ENCODE measurements at places on chromosomes 2 and 18.

DNA sequence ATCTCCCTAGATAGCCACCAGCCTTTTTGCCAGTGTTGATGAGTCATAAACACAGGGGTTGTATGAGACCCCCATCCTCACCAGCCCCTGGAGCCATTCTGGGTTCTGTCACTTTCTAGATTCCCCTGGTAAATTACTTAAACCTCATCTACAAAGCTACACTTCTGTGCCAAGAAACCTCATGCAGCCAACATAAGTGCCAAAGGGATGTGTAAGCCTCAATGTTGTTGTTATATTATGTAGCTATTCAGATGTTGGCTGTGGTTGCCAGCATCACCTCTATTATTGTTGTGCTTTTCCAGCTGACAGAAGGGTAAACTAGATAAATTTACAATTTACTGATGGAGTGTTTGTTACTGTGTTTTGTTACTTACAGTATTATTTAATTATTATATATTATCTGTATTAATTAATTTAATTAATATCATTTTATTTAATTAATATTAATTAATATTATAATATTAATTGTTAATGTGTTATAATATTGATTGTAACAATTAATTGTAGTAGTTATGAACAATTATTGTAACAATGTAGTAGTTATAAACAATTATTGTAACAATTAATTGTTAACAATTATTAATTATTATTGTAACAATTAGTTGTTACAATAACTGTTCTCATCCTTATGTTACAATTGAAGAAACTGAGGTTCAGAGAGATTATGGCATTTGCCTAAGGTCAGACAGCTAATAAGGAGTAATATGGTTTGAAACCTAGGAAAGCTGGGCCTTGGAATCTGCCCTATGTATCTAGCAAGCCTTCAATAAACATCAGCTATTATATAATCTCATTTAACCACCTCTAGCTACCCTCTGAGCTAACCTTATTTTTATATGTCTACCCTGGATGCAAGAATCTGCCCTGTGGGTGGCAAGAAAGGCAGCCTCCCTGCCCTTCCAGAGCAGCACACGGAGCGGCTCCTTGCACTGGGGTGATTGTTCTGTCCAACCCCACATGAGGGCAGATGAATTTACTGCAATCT is 36.1 kb downstream of the PSTPIP2 start:
- DNase-seq, result no peak

DNA sequence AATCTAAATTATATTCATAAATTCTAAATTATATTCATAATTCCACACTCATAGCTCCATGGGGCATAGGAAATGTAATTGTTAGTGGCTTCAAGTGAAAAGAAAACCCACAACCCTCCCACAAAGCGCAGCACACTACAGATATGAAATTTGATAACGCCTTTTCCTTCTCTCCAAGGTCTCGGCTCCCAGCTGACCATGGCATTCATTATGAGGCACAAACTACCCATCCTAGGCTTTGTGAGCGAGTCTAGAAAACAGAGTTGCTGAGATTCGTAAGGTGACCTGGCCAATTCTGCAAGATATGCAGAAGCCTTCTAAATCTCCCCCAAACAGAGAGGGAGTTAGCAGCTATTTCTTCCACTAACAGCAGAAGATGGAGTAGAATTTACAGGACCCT is 5.4 kb downstream of the NPPC start:
- DNase-seq, result no peak

DNA sequence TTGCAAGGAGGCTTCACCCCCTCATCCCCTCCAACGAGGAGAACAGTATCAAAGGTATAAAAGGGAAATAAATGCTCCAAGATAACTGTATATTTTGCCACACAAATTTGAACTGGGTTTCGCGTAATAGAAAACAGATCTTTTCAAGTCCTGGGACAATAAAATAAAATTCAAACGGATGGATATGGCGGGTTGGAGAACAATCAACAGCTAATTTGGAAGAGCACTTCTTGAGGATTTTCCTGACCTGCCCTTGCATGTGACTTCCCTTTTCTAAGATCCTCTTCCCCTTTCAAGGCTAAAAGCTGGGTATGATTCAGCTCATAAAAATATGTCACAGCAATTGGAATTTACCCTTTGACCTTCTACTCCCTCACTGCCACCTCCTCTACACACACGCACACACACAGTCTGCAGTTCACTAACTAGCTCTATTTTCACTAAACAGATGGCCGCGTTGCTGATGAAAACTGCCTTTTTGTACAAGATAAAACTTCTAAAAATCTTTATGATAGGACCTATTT is 386.9 kb downstream of the FIGN start:
- no peak for DNase-seq

DNA sequence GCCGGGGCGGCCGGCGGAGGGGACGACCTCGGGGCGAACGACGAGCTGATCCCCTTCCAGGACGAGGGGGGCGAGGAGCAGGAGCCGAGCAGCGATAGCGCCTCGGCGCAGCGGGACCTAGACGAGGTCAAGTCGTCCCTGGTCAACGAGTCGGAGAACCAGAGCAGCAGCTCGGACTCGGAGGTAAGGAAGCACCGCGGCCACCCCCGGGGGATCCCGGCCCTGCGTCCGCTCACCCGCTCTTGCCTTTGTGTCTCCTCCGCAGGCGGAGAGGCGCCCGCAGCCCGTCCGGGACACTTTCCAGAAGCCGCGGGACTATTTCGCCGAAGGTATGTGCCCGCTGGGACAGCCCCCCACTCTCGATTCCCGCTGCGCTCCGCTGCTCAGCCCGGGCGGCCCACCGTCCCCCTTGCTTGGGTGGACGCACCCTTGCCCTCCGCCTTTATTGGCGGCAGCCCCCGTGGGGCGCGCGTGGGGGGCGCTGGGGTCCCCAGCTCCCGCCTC is 611 bp downstream of the TCF7L1 start:
- peak; percentile 81 for DNase-seq

DNA sequence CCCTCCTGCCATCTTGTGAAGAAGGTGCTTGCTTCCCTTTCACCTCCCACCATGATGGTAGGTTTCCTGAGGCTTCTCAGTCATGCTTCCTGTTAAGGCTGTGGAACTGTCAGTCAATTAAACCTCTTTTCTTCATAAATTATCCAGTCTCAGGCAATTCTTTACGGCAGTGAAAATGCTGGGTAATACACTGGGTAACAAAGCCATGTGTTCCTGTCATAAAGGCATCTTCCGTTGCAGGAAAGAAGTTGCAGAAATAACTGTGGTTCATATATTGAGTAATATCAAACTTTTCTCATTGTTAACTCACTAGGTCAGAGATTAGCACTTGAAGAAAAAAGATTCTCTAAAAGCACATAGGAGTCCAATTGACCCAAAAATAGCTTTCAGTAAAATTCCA is 163.9 kb upstream of the HNMT start:
- no peak for DNase-seq

DNA sequence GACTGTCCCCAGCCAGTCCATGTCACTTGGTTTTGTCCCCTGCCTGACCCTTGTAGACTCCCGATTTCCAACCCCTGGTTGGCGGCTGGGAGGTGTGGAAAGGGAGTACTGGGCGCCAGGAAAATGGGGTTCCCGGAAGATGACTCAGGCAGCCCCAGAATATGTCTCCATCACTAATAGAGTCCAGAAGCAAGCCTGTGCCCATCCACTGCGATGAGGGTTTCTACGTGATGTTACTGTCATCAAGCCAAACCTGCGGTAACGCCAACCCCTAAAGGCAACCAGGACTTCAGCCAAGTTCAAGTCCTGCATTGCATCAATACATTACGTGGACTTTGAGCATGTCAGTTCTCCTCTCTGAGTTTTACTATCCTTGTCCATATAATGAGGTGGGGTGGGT is 62.0 kb upstream of the TAF1B start:
- peak; percentile 76 for DNase-seq

DNA sequence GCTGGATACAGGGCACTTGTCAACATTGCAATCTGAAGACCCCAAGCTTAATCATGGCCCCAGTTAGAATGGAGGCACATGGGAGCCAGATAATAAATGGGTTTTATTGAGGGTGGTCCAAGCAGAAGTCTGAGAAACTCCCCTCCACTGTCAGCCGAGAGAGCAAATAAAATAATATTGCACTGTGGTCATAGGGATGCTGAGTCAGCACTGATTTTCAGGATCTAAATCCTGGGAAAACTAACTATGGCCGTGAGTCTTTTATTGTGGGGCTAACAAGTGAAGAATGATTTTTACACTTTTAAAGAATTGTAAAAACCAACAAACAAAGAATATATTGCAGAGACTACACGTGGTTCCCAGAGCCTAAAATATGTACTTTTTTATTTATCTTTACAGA is 31.1 kb upstream of the NETO1 start:
- DNase-seq, result no peak

GRCh38 chr18:48126240-48126639 is 195.8 kb upstream of the SMAD2 start:
- no peak for DNase-seq

GRCh38 chr2:89831641-89832498 is 1140.4 kb downstream of the RPIA start:
- DNase-seq, result no peak

DNA sequence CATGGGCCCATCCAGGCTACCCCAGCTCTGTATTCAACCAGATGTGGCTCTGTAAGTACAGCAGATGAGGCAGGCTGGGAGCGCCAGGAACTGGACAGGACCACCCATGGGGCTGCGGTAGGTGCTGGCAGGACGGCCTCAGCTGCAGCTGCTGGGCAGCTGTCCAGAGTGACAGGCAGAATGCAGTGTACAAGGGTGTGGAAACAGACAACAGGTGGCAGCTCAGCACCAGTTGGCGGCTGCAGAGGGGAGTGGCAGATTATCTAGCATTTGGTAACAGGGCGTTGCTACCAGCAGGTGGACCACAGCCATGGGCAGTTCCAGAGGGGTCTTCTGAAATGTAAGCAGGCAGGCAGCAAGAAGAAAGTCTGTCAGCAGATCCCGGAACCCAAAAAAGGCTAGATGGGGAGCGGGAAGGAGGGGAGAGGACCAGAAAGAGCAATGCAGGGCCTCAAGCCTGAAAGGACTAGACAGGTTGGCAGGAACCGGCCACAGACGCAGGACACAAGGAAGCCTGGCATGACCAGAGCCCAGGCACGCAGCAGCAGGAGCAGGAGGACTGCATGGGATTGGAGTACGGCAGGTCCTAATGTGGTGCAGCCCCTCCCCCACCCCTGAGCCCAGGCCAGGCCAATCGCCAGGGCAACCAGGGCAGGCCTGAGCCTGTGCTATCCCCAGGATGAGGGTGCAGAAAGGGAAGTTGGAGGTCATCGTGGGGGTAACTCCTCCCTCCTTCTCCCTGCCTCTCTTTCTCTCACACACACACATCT is 24.7 kb downstream of the PKDCC start:
- no peak for DNase-seq

DNA sequence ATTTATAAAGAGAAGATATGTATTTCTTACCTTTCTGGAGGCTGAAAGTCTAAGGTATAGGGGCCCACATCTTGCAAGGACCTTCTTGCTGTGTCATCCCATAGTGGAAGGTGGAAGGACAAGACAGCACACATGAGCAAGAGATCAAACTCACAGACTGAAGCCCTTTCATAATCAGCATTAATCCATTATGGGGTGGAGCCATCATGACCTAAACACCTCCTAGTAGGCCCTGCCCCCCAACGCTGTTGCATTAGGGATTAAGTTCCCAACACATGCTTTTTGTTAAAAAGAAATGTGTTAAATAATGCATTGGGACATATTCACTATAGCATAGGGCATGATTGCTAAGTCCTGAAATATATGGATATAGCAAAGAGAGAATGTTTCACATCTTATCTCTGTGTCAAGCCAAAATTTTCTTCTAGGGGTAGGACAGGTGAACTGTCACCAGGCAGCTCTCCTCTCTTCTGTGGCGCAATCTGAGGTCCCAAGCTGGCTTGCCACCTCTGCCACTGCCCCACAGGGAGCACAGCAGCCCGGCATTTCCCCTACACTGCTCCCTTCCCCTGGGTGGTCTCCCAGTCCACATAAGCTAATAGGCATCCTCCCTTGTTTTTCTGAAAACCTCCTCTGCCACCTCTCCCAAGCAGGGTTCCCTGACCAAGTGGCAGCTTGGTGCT is 8.3 kb upstream of the CTIF start:
- DNase-seq, result no peak

DNA sequence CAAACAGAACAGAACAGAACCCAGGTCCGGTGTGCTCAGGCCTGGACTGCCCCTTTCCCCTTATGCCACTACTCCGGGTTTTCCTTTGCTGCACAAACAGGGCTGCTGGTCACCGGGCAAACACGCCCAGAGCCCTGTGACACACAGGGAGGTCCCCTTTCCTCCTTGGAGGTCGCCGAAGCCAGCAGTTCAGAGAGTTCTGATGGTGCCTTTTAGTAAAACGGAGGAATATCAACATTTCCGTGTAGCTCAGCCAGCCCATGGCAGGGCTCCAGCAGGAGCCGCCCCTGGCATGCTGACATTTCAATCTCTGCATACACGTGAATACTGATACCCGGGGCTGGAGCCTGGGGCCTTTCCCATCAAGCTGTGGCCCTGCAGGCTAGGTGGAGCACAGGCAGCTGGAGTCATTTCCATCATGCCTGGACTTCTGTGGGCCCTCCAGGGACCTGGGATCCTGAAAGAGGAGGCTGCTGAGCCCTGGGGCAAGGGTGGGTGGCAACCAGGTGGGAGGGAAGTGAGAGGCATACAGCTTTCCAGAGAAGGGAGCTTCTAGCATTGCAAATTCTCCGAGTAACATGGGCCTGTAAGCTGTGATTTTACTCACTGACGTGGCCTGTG is 91.4 kb upstream of the PXDN start:
- no peak for DNase-seq

- DNase-seq, result no peak
Measured at GRCh38 chr2:38421274-38422056, 44.4 kb upstream of the ATL2 start.

GRCh38 chr2:70956141-70956540 is 20.4 kb downstream of the ATP6V1B1 start:
- no peak for DNase-seq

- DNase-seq, result no peak
Measured at GRCh38 chr2:20675701-20676352, 8.9 kb downstream of the GDF7 start.

DNA sequence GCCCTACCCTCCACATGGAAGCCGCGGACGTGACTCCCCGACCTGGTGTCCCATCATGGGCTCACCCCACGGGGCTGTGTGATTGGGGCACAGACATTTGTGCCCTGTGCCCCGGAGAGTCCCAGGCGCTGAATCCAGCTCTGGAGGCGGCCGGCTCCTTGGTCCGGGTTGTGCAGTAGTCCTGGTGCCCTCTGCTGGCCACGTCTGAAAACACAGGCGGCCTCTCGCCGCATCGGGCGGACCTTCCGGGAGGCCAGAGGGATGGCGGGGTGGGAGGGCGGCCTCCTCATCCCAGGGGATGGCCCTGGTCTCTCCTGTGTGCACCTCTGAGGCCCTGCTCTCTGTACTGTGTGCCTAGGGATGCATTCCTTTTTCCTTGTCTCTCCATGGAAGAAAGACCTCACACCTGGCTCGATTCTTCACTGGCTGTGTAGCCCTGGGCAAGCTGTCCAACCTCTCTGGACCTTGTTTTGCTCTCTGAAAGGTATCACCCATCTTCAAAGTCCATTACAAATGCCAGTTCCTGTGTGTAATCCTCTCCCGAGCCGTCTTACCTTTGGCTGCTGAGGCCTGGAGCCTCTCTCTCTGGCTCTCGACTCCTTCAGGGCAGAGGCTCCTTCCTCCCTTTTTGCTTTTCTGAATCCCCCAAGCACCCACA is 27.6 kb downstream of the CELF4 start:
- DNase-seq, result no peak

GRCh38 chr2:15577071-15577735 is 14.5 kb upstream of the DDX1 start:
- DNase-seq, result peak; percentile 88
